ENCODE measurements at places on chromosomes 3 and 15. TPM values are rescaled to one million over a fixed set of nuclear protein-coding genes. Genes with fewer than 3 reads are reported as not detected.

COL6A5 gene
- not detected for total RNA-seq

P2RY12 gene
- total RNA-seq = not detected

ALS2CL gene
- 11.2 TPM for total RNA-seq

GP9 gene
- total RNA-seq = 0.53 TPM

STRA6 gene
- 0.10 TPM for total RNA-seq

IL17RD gene
- total RNA-seq = 1.8 TPM

TRIM42 gene
- total RNA-seq = not detected

CCPG1 gene
- 31.3 TPM for total RNA-seq

UROC1 gene
- total RNA-seq = not detected

LTK gene
- total RNA-seq = 0.73 TPM

RPP25 gene
- total RNA-seq = 27.0 TPM

MESP2 gene
- total RNA-seq = not detected

Data from mammary microvascular endothelial cell (primary cell).